H9 (cell line): ENCODE measurements at places on chromosomes 7 and 10.

- DNase-seq = no peak
Observed at GRCh38 chr10:101580486-101581399, 7.3 kb downstream of the POLL start.

DNA sequence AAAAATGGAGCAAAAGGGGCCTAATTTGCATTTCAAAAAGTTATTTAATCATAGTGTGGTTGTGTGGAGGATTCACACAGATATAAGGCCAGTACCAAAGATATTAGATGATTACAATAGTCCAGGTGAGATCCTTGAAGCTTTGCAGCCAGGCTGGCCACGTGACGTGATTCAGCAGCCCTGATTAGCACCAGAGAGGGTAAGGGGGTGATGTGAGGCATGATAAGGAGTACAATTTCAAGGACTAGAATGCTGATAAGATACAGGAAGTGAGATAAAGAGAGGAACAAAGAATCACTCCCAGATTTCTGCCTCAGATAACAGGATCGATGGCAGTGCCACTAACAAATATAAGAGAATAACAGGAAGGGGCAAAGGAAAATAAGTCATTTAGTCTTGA, 108.4 kb upstream of the PALS2 start:
- no peak for DNase-seq

- no peak for DNase-seq
Observed at GRCh38 chr10:71735709-71736569, 16.4 kb upstream of the C10orf105 start.

DNA sequence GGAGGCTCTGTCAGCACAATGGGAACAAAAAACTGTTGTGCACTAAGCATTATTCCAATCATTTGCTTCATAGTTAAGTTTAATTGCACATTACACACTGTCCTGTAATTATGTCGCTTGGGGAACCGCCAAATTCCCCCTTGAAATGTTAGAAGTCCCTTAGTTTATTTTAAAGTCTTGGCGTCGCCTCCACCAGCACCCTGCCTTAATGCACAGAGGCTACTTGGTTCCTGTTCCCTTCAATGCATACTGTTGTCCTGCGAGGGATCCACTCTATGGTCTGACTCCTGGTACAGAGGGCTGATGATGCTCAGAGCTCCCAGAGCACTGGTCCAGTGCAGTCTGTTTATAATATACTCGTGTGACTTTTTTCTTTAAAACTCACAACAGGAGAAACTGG, 330.7 kb downstream of the ELMO1 start:
- DNase-seq = no peak

- DNase-seq = no peak
Observed at GRCh38 chr7:126398285-126398684, 854.5 kb downstream of the GRM8 start.

DNA sequence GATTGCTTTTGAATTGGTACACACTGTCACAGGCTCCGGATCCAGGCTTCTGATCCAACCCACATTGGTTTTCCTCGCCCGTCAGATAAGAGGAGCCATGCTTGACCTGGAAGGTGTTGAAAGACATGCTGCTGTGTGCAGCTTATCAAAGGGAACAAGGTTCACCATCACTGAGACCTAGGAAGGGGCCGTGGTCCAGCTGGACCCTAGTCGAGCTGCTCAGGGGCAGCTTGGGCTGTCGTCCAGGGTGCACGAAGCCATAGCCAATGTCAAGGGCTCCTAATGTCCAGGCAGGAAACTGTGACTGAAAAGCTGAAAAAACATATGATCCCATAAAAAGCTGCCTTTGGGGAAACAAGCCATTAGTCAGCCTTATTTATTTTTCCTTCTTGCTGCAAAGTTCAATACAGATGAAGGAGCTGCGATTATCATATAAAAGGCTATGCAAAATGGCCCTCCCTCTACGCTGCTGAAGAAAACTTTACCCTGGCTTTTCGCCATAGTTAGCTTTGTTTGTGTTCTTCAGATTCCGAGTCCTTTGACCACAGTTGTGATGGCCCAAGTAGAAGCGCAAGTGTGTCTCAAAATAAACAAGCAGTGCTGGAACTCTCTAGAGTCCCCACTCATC, 118.0 kb downstream of the CREB5 start:
- no peak for DNase-seq

GRCh38 chr7:87445897-87446296, 29.6 kb downstream of the ABCB4 start:
- no peak for DNase-seq

- no peak for DNase-seq
Observed at GRCh38 chr7:31478721-31479120, 35.2 kb upstream of the ITPRID1 start.

GRCh38 chr7:28921822-28922221, 36.3 kb downstream of the TRIL start:
- peak; percentile 46 for DNase-seq

GRCh38 chr10:106816318-106817085, 348.0 kb downstream of the SORCS1 start:
- DNase-seq = no peak

- no peak for DNase-seq
Observed at GRCh38 chr10:35959252-35959651, 317.2 kb upstream of the FZD8 start.

DNA sequence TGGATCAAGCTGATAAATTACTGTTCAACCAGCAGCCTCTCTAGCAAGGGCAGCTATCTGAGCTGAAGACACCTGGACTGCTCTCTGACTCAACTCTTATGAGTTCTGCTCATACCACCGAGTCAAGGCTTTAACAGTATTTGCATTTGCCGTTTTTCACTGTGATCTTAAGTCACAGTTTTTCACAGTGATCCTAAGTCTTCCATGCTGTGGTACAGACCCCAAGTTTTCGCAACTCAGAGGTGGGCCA, 31.3 kb downstream of the PIP4K2A start:
- DNase-seq = no peak

GRCh38 chr7:128767475-128768110, 8.0 kb downstream of the OPN1SW start:
- DNase-seq = no peak

DNA sequence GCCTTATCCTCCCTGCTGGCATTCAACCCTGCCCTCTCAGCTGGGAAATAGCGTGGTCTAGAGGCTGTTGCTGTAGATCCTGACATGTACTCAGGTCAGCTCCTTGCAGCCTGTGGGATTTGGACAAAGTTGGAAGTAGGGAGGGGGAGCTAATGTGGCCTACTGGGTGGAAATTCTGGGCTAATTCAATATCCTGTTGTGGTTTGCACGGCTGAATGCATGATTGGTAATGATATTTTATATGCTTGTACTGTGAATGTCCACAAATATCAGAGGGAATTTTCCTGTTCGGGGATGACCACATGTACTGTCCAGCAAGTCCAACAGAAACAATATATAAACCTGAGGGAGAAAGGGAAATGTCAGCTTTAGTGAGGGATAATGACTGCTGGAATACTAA, 22.1 kb upstream of the NPVF start:
- no peak for DNase-seq

GRCh38 chr10:98383869-98384268, 31.1 kb downstream of the PYROXD2 start:
- no peak for DNase-seq

- no peak for DNase-seq
Observed at GRCh38 chr7:95199779-95200558, 124.4 kb downstream of the PON1 start.

DNA sequence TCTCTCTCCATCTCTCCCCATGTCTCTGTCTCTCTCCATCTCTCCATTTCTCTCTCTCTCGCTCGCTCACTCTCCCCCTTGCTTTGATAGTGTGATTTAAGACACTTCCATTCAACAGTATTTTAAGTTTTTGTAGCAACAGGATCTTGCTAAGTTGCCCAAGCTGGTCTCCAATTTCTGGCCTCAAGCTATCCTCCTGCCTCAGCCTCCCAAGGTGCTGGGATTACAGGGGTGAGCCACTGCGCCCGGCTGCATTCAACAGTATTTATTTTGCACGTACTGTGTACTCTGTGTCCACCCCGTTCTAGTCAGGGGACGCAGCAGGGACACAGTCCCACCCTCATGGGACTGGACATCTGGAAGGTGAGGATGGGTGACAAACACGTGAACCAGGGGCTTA, 14.4 kb upstream of the PDGFA start:
- DNase-seq = no peak

GRCh38 chr7:38409531-38409930, 136.1 kb upstream of the TARP start:
- DNase-seq = no peak

GRCh38 chr10:109379186-109379585, 544.1 kb downstream of the XPNPEP1 start:
- no peak for DNase-seq

DNA sequence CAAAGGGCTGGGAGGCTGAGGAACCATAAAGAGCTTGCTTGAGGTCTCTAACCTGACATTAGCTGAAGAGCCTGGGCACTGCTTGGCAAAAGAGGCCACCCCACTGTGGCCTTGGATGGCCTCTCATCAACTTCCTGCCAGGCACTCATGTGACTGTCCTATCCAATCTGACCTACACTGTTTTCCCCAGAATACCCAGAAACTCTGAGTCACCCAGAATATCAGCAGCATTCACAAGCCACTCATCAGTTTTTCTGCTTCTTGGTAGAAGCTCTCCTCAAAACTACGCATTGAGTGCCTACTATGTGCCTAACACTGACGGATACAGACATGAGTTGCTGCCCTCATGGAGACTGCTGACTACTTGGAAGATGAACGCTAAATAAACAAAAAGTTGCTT, 4.1 kb upstream of the NT5C2 start:
- DNase-seq = no peak

- DNase-seq = no peak
Observed at GRCh38 chr7:4856336-4857057, 5.3 kb downstream of the PAPOLB start.

GRCh38 chr7:141317033-141317585, 234.1 kb upstream of the AGK start:
- DNase-seq = no peak

DNA sequence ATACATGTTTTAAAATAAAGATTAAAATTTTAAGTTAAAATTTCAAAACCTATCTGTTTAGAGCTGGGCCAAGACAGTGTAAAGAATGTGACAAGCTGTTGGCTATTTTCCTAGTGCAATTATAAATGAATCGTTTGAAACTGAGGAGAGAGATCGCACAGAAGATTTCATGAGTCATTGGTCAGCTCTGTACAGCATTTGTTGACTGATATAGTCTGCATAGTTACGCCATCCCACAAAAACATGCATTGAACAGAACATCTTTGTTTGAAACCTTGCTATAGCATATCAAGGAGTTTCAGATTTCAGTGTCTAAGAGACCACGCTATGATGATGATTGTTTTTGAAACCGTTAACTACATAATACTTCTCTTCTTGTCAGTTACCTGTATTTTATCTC, 1.3 kb upstream of the C10orf67 start:
- DNase-seq = no peak

DNA sequence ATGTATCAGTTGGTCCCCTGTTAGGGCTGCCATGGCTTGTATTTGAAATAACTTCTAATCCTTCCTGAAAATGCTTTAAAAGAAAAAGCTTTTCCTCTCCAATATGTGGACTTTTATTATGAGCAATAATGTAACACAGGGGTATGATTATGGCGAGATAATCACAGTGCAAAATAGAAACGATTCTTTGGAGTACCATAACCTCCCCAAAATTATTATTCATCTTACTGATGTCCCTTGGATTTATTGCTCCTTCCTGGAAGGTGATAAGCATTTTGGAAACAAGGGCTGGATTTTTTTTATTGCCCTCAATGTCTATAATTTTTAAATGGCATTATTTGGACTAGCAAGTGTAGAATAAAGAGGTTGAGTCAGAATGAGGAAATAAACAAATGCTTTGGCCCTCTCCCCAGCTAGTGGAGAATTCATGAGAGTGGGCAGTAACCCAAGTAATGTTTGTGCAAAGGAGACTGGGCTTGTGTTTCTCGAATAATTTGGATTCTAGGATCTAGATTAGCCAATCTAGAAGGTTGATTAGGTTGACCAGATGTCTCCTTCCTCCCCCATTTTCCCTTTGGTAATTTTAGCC, 403.9 kb upstream of the CELF2 start:
- no peak for DNase-seq
